ENCODE measurements at places on chromosomes 4 and X.

- no peak for DNase-seq
These were observed 2.6 kb upstream of the NDP start for GRCh38 chrX:43975796-43976195.

GRCh38 chr4:82524570-82525152 is 37.1 kb downstream of the TMEM150C start:
- DNase-seq: no peak

DNA sequence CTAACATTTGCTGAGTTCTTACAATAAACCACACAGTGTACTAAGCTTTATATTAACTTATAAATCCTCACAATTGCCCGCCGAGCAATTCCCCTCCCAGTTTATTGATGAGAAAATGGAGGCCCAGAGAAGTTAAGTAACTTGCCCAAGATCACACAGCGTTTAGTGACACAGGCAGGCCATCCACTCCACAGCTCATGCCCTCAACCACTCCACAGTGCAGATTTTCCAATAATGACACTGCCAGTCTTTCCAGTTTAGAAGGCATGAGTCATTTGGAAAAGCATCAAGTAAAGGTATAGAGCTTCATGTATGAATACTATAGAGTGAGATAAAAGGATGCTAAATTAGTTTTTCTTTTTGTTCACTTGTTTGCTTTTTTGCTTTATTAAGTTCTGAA is 208.5 kb downstream of the CAMK2D start:
- DNase-seq: no peak

GRCh38 chrX:138026211-138026610 is 460.3 kb downstream of the ZIC3 start:
- DNase-seq: no peak

DNA sequence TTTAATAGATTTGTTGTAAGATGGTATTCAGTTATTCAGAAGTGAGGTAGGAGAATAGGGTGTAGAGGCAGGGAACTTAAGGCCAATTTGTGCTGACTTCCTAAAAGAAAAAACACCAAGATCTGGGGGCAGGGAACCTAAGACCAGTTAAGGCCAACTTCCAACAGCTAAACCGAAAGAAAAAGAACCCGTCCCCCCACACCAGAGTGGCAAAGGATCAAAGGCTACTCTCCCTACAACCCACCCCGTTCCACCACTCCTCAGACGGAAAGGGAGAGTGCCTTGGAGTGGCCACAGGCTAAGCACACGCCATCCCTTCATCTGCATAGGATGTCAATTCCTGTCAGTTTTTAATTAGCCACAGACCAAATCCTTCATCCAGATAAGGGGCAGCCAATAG is 3.7 kb upstream of the ZNF718 start:
- no peak for DNase-seq

- no peak for DNase-seq
These were observed 728.9 kb downstream of the PCDH18 start for GRCh38 chr4:136803433-136803832.

DNA sequence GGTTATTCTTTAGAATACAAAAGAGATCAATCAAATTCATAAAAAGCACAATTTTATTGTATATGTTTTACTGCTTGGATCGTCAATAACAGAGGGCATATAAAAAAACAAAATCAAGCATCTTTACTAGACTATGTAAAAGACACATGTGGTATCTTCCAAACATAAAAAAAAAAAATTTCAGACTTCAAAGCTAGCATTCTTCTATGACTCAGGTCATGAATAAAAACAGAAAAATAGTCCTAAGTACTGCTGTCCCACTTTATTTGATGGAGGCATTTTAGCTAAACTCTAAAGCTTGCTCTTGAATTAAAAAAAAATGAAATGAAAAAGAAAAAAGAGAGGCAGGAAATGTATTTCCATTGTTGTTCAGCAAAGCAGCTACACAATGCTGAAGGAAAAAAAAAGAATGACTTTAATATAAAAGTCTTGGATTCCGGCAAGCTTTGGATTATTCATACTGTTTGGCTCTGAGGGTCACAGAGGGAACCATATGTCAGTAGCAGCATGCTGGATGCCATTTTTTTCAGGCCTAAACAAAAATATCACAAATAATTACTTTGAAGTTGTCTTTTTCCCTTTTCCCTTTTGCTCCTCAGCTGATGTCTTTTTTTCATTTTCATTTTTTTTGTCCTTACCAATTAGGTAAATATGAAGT is 249.1 kb upstream of the DIAPH2 start:
- no peak for DNase-seq

GRCh38 chr4:37040816-37041215 is 203.7 kb upstream of the NWD2 start:
- DNase-seq: no peak

DNA sequence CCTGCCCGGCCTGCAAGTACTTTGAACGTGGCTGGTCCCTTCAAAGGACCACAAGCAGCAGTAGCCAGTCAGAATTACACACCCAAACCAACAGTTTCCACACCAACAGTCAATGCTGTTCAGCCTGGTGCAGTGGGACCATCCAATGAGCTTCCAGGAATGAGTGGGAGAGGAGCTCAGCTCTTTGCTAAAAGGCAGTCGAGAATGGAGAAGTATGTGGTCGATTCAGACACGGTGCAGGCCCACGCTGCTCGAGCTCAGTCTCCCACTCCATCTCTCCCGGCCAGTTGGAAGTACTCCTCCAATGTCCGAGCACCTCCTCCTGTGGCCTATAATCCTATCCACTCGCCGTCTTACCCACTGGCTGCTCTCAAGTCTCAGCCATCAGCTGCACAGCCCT is 104.4 kb upstream of the MYOZ2 start:
- no peak for DNase-seq

GRCh38 chr4:44916411-44916810 is 190.1 kb upstream of the GNPDA2 start:
- no peak for DNase-seq

GRCh38 chrX:2582667-2583066 is 81.9 kb upstream of the DHRSX start:
- no peak for DNase-seq

Measured in DMS79 treated with DMSO at 0.1 percent for 48 hours (cell line).